Skeletal muscle cell (primary cell): ENCODE measurements at places on chromosomes 16 and 17.

DNA sequence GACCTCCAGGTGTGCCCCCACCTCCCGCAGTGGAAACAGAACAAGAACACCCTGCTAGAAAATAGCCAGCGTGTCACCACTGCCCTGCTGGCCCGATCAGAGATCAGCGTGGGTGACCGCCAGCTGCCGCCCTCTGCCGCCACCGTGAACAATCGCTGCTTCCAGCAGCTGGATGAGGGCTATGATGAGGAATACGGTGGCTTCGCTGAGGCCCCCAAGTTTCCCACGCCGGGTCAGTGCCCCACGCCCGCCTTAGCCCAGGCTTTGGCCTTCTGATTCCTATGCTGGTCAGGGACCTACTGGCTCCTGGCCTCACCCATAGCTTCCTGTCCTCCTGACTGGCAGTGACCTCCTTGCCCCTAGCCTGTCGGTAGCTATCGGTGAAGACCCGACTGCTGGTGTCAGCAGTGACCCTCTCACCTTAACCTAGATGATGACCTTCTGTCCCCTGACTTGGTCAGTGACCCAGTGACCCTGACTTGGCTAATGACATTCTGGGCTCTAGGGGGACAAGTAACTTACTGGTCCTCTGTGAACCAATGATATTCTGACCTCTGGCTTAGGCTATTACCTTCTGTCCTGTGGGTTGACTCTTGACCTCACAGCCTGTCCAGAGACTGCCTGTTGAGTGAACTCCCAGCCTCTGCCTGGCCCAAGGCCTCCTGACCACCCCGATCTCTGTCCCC is 2.4 kb downstream of the SPATA20 start:
- no peak for DNase-seq

- no peak for DNase-seq
These were observed 1.2 kb upstream of the ZMYND15 start for GRCh38 chr17:4738136-4739121.

DNA sequence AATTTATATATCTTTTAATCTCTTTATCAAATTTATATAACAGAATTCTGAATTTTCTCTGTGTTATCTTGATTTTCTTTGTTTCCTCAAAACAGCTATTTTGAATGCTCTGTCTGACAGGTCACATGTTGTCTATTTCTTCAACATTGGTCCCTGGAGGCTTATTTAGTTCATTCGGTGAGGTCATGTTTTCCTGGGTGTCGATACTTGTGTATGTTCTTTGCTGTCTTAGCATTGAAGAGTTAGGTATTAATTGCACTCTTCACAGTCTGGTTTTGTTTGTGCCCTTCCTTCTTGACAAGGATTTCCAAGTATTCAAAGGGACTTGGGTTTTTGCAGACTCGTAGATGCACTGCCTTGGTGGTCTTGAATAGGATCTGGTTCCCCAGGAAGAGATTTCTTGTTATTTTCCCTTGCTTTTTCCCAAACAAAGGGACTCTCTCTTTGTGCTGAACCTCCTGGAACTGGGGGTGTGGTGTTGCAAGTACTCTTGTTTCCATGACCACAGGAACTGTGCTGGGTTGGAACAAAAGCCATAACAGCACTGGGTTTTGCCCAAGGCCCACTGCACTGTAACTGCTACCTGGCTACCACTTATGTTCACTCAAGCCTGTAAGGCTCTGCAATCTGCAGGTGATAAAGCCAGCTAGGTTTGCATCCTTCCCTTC is 1483.0 kb downstream of the CDH8 start:
- DNase-seq, result no peak

DNA sequence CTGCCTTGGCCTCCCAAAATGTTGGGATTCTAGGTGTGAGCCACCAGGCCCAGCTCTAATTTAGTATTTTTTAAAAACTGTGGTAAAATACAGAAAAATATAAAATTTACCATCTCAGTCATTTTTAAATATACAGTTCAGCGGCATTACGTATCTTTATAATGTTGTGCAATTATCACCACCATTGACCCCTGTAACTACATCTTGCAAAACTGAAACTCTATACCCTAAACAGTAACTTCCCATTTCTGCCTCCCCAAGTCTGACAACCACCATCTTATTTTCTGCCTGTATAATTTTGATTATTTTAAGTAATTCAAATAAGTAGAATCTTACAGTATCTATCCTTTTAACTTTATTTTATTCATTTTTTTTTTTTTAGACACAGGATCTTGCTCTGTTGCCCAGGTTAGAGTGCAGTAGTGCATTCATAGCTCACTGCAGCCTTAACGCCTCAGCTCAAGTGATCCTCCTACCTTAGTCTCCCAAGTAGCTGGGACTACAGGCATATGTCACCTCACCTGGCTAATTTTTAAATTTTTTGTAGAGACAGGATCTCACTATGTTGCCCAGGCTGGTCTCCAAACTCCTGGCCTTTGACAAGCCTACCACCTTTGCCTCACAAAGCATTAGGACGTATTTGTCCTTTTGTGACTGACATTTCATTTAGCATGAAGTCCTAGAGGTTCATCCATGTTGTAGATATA is 10.9 kb upstream of the GGA2 start:
- DNase-seq, result no peak

- no peak for DNase-seq
These were observed 8.5 kb upstream of the SOCS3 start for GRCh38 chr17:78368348-78368747.

DNA sequence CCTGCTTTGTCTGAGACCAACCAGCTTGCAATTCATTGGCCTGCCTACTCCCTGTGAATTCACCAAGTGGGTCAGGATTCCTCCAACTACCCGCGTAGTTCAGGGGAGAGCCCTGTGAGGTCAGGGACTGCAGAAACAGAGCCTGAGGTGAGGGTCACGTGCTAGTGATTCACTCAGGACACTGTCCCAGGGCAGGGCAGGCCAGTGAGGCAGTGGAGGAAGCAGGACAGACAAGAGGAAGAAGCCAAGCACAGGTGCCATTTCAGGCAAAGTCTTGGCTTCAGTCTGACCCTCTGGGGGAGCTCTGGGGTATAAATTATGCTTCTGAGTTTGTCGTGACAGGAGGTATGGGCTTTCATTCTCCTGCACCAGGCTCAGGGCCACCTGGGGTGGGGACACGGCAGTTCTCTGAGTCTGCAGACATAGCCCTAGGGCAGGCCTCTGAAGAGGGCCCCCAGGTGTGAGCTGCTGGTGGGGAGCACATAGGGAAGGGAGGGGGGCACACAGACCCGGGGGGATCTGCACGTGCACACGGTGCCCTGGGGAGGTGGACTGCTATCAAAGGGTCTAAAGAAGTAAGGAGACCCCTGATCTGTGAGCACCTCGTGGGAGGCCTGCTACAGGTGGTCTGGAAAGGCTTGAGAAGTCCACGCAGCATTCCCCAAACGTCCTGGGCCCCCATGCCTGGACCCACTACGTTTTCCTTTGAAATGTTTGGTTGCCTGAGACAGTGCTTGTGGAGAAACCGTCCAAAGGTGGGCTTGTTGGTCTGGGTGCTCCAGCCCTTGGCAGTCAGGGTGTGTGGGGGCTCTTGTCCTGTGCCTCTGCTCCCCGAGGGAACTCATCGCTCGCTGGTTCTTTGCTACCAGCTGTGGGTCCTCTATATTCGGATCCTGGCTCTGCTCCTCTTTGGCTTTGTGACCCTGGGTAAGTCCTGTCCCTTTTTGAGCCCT is 46.4 kb downstream of the NKD1 start:
- DNase-seq, result no peak

GRCh38 chr17:45270828-45271418 is 9.0 kb upstream of the SPATA32 start:
- DNase-seq, result no peak

DNA sequence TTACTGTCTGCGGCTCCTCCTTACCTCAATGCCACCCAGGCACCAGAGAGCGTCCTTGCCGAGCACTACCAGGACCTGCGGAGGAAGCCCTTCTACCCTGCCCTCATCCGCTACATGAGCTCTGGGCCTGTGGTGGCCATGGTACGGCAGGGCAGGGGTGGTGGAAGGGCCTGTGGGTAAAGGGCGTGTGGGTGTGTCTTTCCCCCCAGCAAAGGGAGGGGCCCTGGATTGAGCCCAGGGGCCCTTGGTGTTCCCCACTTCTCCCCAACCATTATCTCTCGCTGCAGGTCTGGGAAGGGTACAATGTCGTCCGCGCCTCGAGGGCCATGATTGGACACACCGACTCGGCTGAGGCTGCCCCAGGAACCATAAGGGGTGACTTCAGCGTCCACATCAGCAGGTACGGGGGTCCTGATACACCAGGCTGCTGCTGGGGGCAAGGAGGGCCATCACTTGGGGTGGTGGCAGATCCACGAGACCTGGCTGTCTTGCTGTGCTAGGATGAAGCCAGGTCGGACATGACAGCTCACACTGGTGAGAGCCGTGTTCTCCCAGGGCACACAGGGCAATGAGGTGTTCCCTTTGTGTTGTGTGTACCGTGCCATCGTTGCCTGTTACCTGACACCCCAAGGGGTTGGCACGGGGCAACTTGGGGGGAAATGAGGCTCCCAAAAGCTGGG is 2.2 kb upstream of the DECR2 start:
- DNase-seq, result no peak

DNA sequence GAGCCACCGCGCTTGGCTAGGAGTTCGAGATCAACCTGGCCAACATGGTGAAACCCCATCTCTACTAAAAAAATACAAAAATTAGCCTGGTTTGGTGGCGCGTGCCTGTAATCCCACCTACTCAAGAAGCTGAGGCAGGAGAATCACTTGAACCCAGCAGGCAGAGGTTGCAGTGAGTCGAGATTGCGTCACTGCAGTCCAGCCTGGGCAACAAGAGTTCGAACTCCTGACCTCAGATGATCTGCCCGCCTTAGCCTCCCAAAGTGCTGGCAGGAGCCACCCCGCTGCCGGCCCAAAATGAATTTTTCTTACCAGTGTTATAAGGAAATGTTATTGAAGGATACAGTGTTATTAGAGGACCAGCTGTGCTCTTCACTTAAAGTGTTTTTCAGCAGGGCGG is 2.3 kb downstream of the NUP85 start:
- DNase-seq, result no peak

DNA sequence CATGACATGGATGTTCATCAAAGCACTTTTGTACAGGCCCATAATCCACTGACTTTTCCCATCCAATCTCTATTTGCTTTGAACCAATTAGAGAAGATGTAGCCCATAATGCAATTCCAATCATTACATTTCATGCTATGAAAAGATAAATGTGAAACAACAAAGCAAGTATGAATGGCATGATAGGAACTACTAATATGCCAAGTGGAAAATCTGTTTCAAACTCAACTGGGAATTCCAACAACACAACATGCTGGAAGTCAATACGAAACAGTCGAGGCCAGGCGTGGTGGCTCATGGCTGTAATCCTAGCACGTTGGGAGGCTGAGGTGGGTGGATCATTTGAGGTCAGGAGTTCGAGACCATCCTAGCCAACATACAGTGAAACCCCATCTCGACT is 39.6 kb upstream of the TMEM97 start:
- DNase-seq, result no peak

- DNase-seq, result no peak
These were observed 22.6 kb downstream of the GJD3 start for GRCh38 chr17:40341808-40342503.

GRCh38 chr16:84893849-84894599 is 74.2 kb downstream of the CRISPLD2 start:
- DNase-seq, result no peak

- no peak for DNase-seq
These were observed 202.3 kb downstream of the CPPED1 start for GRCh38 chr16:12601290-12601900.

DNA sequence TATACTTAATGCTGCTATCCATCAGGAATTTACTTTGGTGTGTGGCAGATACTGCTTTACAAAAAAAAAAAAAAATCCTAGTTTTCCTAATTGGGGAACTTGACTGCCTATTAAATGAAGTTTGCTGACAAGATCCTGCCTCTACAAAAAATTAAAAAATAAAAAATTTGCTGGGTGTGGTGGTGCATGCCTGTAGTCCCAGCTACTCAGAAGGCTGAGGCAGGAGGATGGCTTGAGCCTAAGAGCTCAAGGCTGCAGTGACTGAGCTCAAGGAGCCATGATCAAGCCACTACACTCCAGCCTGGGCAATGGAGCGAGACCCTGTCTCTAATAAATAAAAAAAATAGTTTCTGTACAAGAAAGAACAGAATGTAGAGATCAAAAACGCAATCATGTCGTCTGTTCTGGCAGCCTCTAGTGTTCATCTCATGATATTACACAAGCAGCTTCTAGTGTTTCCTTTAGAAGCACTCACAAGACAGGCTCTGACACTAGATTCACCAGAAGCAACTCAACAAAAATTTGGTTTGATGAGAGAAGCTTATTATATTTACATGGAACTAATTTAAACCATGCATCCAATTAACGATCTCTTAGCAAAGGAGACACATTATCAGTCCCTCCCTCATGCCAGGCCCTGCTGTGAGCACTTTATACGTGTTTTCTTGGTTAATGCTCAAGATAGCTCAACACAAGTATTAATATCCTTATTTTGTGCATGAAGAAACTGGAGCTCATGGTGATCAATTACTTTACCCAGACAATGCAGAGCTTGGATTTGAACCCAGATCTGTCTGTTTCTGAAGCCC is 6.8 kb upstream of the KRTAP17-1 start:
- DNase-seq, result peak; percentile 36

DNA sequence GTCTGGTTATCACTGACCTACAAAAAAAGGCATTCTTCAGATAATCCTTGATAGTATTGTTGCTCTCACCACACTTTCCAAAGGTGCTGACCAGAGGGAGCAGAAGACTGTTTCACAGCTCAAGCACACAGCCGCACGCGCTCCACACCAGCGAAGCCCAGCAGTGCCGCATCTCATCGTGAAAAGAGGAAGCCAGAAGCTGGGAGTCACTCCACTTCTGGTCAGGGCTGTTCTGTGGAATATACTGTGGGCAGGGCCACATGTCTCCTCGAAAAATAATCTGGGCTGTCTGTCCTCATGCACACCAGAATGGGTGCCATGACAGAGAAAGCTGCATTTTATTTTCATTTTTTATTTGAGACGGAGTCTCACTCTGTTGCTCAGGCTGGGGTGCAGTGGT is 7.3 kb upstream of the PRSS36 start:
- no peak for DNase-seq

DNA sequence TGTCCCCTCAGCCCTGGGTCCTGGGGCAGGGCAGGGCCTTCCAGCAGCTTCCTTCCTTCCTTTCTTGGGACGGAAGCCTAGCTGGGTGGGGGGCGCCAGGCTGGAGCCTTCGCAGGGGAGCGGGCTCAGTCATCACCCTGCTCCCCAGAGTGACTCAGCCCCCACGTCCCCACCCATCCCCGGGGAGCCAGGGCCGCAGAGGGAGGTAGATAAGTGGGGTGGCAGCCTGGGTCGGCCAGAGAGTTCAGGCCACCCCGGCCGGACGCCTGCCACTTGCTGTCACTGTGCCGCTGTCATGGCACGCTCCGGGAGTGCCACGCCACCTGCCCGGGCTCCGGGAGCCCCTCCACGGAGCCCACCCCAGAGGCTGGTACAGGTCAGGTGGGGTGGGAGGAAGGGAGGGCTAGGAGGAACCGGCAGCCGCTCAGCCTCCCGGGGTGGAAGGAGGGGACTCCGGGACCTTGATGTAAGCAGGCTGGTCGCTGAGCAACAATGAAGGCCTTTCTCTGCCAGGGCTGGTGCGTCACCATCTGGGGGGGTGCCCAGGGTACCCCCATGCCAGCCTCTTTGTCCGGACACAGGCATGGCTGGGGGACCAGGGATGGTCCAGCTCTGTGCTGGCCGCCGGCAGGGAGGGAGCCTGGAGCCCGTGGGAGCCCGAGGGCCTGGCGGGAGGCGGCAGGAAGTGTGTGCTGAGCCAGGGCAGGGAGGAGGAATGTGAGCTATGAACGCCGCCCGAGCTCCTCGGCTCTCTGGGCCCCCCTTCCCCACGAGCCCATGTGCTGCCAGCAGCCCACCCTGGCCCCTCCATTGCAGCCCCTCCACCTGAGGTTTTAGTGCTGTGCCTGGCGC is 6.6 kb downstream of the NHERF2 start:
- no peak for DNase-seq
